CD4-positive, alpha-beta T cell treated with Interleukin-21 for 1 hour (primary cell): ENCODE measurements at places on chromosomes 11 and 22.

- no peak for DNase-seq
These were observed 1256.4 kb downstream of the FAM181B start for GRCh38 chr11:81477277-81477676.

DNA sequence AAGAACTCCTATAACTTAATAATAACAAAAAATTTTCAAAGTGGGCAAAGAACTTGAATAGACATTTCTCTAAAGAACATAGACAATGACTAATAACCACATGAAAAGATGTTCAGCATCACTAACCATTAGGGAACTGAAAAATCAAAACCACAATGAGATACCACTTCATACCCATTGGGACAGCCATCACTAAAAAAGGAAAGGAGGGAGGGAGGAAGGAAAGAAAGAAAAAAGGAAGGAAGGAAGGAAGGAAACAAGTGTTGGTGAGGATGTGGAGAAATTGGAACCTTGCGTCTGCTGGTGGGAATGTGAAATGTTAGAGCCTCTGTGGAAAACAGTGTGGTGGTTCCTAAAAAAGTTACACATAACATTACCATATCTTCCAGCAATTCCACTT is 55.8 kb downstream of the MS4A13 start:
- DNase-seq, result no peak

DNA sequence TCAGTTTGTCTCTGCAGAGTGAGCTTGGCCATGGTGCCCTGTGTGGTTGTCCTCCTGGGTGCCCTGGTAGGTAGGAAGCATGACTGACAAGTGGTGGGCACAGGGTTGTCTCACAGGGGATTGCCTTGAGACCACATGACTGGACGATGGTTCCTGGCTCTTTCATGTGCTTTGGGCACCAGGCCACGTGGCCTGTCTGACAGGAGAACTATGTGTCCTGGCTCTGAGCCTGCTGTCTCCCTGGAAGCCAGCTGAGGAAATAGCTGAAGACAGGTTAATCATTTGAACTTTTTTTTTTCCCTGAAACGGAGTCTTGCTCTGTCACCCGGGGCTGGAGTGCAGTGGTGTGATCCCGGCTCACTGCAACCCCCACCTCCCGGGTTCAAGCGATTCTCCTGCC is 93.2 kb downstream of the LDLRAD3 start:
- no peak for DNase-seq

DNA sequence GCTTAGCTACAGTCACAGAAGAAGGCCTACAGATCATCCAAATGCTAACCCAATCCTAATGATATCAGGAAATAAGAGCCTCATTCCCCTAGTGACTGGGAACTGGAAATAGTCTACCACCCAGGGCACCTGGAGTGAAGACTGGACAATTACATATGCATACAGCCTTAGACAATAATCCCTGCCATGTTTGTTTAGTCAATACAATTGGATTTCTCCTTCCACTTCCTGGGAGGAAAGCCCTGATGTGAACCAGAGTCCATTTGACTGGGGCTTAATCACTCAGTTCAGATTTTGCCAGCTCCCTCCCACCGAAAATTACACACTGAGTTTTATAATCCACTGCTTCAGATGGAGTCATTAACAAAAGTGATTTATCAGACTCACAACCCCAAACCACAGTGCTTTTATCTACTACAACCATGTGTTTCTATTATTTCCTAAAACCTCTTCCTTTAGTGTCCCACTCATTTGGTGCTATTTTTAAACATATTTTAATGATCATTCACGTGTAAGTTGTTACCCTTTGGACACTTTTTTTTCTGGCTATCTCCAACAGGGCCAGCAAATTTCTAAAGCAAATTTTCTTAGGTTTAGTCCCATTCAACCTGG is 29.9 kb downstream of the CWF19L2 start:
- DNase-seq, result no peak

DNA sequence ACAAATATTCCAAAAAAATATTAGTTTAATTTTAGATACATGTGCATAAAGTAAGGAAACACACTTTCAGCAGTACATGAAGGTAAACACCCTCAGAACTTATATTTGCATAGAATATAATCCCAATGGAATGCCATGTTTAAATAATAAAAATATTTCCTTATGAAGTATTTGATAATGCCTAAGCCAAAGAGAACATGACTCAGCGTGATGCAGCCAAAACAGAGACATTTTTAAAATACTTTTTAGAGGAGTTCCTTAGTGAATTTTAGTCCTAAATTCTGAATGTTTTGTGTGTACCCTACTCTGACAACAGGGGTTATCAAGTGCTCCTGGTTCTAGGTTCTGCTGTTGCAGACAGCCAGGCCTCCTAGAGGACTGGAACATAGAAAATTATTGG is 39.1 kb upstream of the POU2AF2 start:
- no peak for DNase-seq

GRCh38 chr11:102733232-102733875 is 8.6 kb upstream of the MMP8 start:
- DNase-seq, result peak; percentile 11

- DNase-seq, result no peak
These were observed 765.1 kb downstream of the KCNA4 start for GRCh38 chr11:29251738-29252137.

DNA sequence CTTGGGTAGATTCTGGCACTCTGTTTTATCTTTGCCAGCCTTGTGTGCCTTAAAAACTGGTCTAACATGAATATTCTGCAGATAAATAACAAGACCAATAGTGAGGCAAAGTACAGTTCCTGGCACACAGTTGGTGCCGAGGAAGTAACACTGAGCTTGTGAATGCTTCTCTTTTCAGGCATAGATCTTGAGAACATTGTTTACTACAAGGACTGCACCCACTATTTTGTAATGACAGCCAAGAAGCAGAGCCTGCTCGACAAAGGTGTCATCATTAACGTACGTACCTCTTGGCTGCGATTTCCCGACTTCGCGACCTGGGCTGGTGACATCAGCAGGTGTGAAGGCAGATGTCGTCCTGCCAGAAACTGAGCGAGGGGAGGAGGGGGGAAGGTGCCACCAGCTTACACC is 105.7 kb downstream of the MICAL2 start:
- DNase-seq, result peak; percentile 56

DNA sequence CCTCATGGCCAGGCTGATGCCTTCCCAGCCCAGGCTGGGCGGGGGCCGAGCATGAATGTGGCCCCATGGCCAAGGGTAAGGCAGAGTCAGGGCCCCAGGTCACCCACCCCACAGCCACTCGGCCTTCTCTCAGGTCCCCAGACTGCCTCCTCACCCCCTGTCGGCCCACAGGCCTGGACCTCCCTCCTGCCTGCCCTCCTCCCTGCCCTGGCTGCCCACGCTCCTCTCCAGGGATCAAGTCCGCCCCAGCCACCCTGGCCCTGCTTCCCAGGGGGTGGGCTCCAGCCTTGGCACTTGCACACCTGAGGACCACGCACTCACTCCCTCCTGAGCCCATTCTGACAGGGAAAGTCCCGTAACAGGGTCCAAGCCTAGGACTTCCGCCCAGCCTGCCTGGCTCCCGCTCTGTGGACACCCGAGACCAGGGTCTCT is 37.8 kb upstream of the TH start:
- DNase-seq, result no peak

GRCh38 chr11:120717623-120718022 is 206.1 kb downstream of the GRIK4 start:
- no peak for DNase-seq

DNA sequence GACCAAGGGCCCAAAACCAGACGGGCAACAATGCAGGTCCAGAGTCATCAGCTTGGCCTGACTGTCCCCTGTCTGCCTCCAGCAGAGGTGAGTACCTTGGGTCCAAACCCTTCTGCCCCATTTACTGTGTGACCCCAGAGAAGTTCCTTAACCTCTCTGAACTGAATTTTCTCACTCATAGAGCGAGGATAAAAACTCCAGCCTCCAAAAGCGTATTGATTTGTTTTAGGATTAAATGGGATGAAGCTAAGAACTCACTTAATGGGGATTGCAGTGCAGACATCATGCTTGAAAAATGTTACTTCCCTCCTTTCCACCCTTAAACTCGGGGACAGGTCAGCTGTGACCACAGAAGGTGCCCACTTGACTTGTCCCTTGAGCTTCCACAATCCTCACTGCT is 22.6 kb downstream of the IGLL1 start:
- no peak for DNase-seq

- peak; percentile 59 for DNase-seq
These were observed 39.1 kb upstream of the CREB3L1 start for GRCh38 chr11:46238078-46238966.

GRCh38 chr22:45680932-45681700 is 9.5 kb downstream of the ATXN10 start:
- DNase-seq, result no peak
